ENCODE measurements at places on chromosomes 1 and 21.

DNA sequence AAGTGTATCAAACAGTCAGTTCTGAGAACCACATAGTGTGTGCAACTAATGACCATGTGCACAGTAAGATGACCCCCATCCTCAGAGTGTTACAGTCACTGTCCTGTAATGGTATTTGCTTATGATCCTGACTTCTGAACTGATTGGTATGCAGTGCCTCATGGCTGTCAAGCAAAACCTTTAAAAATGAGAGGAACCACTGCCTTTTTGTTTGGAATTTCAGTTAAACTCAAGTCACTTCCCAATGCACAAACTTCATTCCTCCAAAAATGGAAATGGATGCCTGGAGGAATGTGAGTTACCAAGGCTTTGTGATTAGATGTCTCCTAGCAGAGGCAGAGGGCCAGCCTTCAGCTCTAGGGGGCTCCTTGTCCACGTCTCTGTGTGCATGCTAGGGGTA, 10.5 kb downstream of the C1orf198 start:
- no peak for DNase-seq

- DNase-seq = no peak
These were observed 4.1 kb upstream of the ACTA1 start for GRCh38 chr1:229438021-229438420.

GRCh38 chr1:2528966-2529783, 888 bp downstream of the HES5 start:
- DNase-seq = no peak

GRCh38 chr1:29697391-29697780, 461.1 kb downstream of the PTPRU start:
- no peak for DNase-seq

- DNase-seq = peak; percentile 4
These were observed 600.5 kb downstream of the USP25 start for GRCh38 chr21:16330082-16330907.
